ENCODE measurements at places on chromosomes 6 and 20.

DNA sequence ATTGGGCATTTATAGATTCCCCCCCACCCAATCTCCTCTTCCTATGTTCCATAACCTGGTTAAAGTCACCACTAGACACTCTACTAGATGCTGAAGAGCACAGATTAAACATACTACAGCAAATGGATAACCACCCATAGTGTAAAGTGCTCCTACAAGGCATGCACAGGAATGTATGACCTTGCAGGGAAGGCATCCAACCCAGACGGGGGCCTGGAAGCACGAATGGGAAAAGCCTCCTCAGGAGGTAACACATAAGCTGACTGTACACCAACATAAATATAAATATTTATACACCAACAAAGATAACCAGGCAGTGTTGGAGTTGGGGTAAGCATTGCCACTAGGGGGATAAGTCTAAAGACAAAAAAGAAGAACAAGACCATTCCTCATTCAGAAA, 691.7 kb downstream of the GRIK2 start:
- DNase-seq = no peak

- no peak for DNase-seq
Observed at GRCh38 chr6:1117530-1118286, 194.2 kb upstream of the FOXQ1 start.

DNA sequence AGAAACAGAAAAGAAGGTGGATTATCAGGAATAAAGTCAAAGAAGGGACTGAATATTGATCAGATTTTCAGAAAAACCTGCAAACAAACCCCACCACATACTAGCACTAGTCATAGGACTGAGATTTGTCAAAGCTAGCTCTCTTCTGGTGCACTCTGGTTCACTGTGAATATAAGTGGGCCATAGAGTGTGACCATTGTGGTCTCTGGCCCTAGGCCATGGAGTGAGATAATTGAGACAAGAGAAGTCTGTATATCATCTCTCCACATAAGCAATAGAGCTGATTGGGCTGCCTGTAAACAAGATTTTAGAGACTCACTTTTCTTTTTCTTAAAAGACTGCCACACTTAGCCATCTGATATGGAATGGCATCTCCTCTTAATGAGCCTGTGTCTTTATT, 247.2 kb downstream of the LAMA2 start:
- DNase-seq = no peak

DNA sequence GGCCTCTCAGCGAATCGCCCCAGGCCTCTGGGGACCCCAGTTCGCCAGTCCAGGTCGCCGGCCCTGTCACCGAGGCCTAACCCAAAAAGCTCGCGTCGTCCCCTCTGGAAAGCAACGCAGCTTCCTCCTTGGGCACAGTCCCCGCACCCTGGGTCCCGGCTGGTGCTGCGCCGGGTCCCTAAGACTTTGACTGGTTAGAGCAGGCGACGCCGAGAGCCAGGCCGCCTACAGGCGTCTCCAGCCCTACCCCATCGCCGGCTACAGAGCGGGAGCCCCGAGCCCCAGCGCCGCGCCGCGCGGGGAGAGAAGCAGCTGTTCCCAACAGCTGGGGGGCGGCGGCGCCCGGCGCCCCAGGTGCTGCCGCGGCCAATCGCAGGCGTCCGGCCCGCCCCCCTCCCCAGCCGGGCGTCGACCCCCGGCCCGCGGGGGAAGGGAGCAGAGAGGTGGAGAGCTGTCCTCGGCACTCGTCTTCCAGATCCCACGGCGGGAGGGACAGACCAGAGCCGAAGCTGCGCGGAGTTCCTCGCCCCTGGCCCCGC, 540 bp upstream of the RBM24 start:
- peak; percentile 61 for DNase-seq

- peak; percentile 52 for DNase-seq
Observed at GRCh38 chr6:99241905-99242534, 107.5 kb downstream of the FAXC start.

DNA sequence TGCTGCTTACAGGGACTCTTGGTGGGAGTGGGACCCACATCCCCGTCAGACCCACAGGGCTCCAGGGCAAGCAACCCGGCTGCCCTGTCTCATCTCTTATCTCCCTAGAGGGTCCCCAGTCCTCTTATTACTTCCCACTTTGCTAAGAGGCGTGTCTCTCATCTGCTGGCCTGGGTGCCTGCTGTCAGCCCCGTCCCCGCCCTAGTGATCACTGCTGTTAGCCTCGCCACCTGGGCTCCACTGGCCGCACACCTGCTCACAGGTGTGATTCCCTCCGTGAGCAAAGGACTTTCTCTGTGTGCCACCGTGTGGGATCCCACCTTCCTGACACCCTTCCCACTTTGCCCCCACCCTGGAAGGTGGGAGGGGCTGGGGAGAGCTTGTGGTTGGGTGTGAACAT, 57.6 kb downstream of the TCP11 start:
- DNase-seq = no peak

- DNase-seq = no peak
Observed at GRCh38 chr20:20414640-20415220, 46.8 kb downstream of the INSM1 start.

- no peak for DNase-seq
Observed at GRCh38 chr6:135046912-135047311, 7.7 kb downstream of the HBS1L start.
